ENCODE measurements at places on chromosomes 1 and 21.

GRCh38 chr1:26583646-26584485 is 54.3 kb downstream of the RPS6KA1 start:
- peak; percentile 41 for DNase-seq

DNA sequence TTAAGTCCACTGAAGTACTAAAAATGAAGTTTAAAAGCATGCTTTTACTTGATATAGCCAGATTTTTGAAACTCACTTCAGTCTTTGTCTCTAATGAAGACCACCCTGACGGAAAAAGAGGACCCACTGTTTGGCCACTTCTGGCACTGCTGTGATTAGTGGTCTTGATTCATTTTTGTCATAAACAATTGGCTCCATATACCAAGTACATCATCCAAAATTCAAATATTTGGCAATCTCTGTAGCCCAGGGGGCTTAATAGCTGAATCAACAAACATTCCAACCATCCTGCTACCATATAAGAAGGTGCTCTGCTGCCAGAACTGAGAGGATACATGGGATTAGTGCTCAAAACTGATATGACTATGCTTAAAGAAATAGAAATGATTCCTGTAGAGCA is 156.0 kb downstream of the COL24A1 start:
- DNase-seq: no peak

DNA sequence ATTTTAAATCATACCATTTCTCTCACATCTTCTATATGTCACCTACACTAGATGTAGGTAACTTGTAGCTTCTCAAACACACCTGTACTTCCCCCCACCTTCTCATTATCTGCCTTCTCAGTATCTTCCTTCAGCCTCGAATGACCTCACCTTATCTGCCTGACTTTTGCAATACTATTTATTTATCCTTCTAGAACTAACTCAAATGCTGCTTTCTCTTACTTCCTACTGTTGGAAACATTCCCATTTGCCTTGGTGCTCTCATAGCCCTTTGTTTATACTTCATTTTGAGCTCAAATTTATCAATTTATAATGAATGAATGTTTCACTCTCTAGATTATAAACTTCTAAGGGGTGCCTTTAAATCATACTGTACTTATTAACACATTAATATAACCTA is 50.4 kb upstream of the KIAA1614 start:
- no peak for DNase-seq

- DNase-seq: no peak
Observed at GRCh38 chr1:100735244-100735643, 15.7 kb downstream of the VCAM1 start.

DNA sequence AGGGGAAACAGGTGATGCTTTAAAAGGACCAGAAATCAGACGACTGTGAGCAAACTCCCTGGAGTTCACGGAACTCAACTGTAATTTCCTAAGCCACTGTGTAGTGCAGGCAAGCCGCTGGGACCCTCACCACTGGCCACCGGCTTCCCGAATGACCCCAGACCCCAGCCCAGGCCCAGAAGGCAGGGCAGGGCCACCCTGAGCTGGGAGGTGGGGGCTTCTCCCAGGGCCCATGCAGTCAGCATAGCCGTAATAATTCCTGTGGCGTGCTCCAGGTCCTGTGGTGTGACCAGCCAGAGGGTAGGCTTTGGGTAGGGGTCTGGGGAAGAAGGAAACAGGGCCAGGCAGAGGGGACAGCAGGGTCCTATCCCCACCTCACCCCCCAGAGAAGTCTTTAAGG is 3.5 kb upstream of the ARF1 start:
- DNase-seq: no peak

GRCh38 chr1:10779841-10780240 is 16.6 kb downstream of the CASZ1 start:
- DNase-seq: no peak

DNA sequence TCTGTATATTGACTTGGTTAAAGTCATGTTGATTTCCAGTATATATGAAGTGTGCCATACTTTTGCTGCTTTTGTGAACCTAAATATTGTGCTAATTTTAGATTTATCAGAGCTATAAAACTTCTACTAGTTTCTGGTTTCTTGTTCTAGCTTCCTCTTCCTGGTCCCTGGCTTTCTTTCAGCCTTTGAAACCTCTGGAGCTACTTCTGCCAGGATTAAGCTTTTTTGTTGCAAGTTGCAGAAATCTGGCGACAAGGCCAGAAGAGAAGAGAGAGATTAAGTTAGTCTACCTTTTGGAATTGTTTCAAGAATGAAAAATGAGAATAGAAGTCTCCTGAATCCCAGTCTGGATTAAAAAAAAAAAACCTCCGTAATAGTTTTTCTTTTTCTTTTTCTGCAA is 13.5 kb downstream of the RNF2 start:
- no peak for DNase-seq

- DNase-seq: no peak
Observed at GRCh38 chr21:36499578-36500471, 19.9 kb upstream of the CLDN14 start.

DNA sequence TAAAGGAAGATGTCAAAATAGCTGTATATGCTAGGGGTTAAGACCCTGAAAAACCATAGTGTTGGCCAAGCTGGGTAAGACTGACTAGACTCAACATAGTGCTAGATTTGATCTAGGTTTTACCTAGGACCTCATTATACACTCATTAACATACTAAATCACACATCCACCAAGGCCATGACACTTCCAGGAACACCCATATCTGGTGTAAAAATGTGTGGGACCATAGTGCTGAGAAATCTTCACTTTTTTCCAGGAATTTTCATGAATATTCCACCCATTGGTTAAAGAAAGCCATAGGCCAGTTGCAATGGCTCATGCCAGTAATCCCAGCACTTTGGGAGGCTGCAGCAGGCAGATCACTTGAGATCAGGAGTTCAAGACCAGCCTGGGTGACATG is 34.0 kb upstream of the ACADM start:
- no peak for DNase-seq

- DNase-seq: no peak
Observed at GRCh38 chr1:921011-921837, 2.5 kb upstream of the SAMD11 start.

- no peak for DNase-seq
Observed at GRCh38 chr1:223144914-223145313, 1.9 kb upstream of the TLR5 start.
